ENCODE measurements at places on chromosomes 7 and 10.
A peak's percentile ranks its signal among the peaks of the same experiment; 100 is the strongest.

GRCh38 chr10:48357631-48358030 lies 51.2 kb downstream of the MAPK8 start:
- DNase-seq, result no peak

- no peak for DNase-seq
Measured at GRCh38 chr10:103177123-103177522, 15.9 kb downstream of the NT5C2 start.

GRCh38 chr7:3164380-3164792 lies 120.7 kb upstream of the CARD11 start:
- no peak for DNase-seq

- DNase-seq, result no peak
Measured at GRCh38 chr10:20948686-20949327, 51.7 kb upstream of the NEBL start.

DNA sequence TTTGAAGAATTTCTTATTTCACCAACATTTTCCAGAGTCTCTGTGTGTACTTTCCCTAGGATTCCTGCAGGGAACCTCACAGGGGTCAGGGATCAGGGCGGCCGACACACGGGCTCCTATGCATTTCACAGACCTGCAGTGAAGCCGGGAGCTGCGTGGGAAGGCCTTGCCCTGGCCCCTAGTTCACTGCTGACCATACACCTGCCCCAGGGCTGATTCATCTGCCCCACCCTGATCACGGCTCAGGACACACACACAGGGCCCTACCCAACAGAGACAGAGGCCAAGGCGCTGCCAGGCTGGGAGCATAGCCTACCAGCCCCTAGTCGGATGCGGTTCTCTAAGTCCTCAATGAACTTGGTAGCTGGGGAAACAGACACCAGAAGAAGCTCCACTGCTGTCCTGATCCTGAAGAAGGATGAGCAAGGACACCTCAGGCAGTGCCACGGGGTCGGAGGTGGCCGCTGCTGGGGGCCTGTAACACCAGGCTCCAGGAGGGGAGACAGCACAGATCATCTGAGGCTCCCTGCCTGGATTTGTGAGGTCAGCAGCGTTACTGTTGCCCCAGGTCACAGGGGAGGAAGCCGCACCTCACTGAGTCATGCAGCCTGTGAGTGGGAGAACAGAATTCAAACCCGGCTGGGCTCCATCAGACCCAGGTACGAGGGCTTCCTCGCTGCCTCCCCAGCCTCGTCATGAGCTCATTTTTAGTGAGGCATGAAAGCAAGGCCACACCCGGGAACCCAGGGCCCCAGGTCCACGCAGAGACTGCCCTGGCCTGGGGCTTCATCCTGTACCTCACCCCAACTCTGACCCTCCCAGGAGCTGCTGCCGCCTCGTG lies 278.8 kb upstream of the PPP2R2D start:
- no peak for DNase-seq

DNA sequence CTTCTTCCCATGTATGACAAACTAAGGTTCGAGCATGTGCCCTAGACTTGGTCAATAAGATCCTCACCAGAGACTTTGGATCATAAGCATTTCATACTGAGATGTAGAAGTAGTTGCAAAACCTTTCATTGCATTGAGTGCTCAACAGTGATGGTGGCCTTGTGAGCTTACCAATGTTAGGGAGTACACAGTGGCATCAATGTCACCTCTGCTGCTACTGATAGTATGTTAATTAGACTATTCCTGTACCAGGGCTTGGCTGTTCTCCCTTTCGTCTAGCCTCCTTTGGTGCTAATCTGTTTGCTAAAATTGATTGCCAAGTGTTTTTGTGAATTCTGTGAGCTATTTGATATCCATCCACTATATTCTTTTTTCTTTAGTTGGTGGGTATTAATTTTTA lies 264.5 kb upstream of the SEMA3C start:
- no peak for DNase-seq

DNA sequence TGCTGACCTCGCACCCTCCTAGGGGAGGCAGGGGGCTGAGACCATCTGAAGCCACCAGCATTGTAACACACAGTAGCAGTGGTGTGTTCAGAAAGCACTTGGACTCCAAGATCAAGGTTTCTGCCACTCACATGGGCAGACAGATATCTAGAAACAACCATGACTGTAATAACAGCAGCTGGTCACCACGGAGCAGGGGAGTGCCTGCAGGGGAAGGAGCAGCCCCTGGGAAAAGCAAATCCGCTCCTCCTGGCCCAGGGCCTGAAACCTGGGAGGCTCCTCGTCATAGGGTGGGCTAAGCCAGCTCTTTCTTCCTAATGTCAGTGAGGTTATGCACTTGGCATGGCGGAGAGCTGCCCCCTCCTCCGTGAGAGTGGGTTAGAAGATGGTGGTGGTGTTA lies 118.4 kb upstream of the INSYN2A start:
- no peak for DNase-seq

- no peak for DNase-seq
Measured at GRCh38 chr10:73850863-73851461, 23.4 kb downstream of the CAMK2G start.

DNA sequence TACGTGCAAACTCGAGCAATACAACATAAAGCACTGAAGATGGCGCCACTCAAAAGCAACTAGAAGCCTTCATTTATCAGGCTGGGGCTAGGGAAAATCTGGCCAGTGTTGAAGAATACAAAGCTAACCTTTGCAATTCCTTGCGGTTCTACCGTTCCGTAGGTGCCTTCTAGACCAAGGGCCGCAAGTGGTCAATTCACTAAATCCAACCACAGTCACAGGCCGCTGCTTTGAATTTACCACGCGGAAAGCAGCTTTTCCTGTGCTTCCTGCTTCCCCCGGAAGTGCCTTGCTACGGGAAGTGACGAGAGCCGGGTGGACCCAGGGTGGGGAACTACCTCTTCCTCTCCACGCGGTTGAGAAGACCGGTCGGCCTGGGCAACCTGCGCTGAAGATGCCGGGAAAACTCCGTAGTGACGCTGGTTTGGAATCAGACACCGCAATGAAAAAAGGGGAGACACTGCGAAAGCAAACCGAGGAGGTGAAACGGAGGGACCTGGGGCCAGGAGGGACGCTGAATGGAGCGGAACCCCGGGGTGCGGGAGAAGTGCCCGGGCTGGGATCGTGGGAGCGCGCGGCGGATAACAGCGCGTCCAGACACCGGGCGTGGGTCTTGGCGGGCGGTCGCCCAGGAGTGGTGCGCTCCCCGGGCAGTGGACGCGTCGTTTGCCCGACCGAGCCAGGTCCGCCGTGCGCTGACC lies at the start of gene DDX21:
Gene DDX21, plus strand, starts transcription at position 339 of the 701 bp plus-strand sequence. Its CDS starts 56 bp downstream, at position 395.
- DNase-seq, result peak; percentile 87

GRCh38 chr7:43152696-43153095 lies 40.2 kb downstream of the HECW1 start:
- no peak for DNase-seq

All from activated T-cell treated with anti-CD3 and anti-CD28 coated beads for 4 hours (primary cell).